ENCODE measurements at places on chromosomes 1 and 21. TPM values are rescaled to one million over a fixed set of nuclear protein-coding genes. Genes with fewer than 3 reads are reported as not detected.

Gene ICOSLG
- total RNA-seq, result 5.0 TPM

Gene KCNA2
- 0.27 TPM for total RNA-seq

Gene OR2T2
- total RNA-seq, result not detected

Gene S100A1
- total RNA-seq, result 1.9 TPM

Gene TEDDM1
- not detected for total RNA-seq

Gene CHIA
- total RNA-seq, result not detected

Gene SMIM1
- total RNA-seq, result 4.6 TPM

Gene BTBD19
- total RNA-seq, result 2.4 TPM

Gene HMGB4
- not detected for total RNA-seq

Gene C2CD4D
- total RNA-seq, result 0.92 TPM

Gene PADI2
- total RNA-seq, result 276 TPM

Gene LRRC3
- 3.5 TPM for total RNA-seq

Gene CSF3R
- 2.9 TPM for total RNA-seq

Gene PLEKHA6
- total RNA-seq, result 110 TPM

Gene EMC1
- total RNA-seq, result 41.1 TPM

Gene ANGPTL1
- 10.6 TPM for total RNA-seq

Gene OR10Z1
- not detected for total RNA-seq

Gene ZNF669
- 4.9 TPM for total RNA-seq

Gene KRTAP11-1
- total RNA-seq, result not detected

Gene KRTAP13-4
- not detected for total RNA-seq

Gene OR2T29
- total RNA-seq, result not detected

Gene LYPD8
- total RNA-seq, result 407 TPM

Gene PKP1
- total RNA-seq, result 0.18 TPM

Gene MTX1
- total RNA-seq, result 36.3 TPM

All from left colon (tissue), 2 donors.